Ammon's horn (tissue), 1 donor: ENCODE measurements at places on chromosomes 16 and 17.
A peak's percentile ranks its signal among the peaks of the same experiment; 100 is the strongest.

GRCh38 chr16:50038286-50038685 is 13.3 kb downstream of the CNEP1R1 start:
- no peak for DNase-seq

GRCh38 chr17:61669522-61669921 is 78.5 kb upstream of the NACA2 start:
- DNase-seq: no peak

- no peak for DNase-seq
Measured at GRCh38 chr17:81927152-81927652, 333 bp downstream of the MAFG start.

- no peak for DNase-seq
Measured at GRCh38 chr16:74033441-74033995, 263.1 kb upstream of the PSMD7 start.

DNA sequence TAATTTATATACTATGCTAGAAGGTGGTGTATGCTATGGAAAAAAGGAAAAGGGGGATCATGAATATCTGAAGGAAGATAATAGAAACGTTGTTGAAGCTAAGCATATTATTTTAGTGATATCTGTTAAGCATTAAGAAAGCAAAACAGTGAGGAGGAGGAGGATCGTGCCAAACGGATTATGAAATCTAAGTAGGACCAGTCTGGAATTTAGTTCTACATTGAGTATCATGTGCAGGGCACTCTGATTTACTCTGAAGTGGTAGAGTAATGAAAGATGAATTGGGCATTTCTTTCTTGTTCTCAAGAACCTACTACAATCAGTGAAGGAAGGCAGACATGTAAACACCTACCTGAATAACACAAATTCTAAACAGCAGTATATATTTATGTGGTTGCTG is 195.3 kb downstream of the CYB561 start:
- DNase-seq: no peak

GRCh38 chr16:72689851-72690250 is 358.1 kb downstream of the ZFHX3 start:
- no peak for DNase-seq

DNA sequence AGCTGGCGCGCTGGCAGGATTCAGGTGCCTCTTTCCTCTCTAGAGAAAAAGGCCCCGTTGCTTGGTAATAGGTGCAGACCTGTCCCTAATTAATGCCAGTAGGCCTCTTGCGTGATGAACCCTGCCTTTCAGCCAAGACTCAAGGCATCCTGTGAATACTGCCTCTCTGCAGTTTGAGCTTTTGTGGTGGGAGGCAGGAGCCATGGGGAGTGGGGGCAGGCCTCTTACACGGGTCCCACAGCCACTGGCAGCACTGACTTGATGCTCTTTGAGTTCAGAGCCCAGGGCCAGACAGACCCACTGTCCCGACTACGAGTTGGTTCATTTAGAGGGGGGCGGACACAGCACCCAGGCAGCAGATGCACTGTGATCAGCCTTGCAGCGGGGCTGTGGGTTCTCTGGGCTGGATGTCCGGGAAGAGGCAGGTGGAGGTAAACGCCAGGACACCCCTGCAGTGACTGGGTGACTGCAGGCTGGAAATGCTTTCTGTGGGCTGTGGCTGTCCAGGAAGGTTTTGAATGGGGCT is 237.0 kb downstream of the SEC14L1 start:
- DNase-seq: no peak

DNA sequence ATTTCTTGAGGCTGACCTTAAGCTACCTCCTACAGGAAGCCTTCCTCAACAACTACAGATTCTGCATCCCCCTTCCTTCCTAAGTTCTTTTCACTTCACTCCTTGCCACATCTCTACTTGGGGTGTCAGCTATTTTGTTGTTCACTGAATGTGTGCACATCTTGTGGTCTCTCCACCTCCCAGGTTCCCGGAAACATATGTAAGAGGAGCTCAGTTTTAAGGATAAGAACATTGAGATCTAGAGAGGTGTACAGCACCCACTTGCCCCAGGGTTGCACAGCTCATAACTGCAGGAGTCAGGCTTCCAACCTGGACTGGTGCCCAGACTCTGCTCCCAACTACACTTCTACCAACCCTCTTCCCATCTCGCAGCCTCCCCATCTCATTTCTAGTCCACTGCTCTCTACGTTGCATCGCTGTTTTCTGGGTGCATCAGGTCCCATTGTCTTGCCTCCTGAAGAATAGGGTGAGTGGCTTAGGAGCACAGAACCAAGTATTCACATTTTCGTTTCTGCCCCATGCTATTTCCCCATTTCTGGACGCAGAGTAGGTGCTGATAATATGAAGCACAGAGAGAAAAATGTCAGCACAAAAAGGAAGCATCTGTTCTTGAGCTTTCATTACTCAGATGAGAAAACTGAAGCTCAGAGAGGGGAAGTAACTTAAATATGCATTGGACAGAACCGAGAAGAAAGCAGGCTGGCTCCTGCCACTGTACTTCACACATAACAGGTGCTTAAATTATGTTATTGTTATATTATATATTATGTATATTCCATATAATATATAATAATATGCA is 292.0 kb upstream of the CCL2 start:
- peak; percentile 41 for DNase-seq

GRCh38 chr17:57481910-57482391 is 225.6 kb downstream of the MSI2 start:
- no peak for DNase-seq
